ENCODE measurements at places on chromosomes 7 and 10.

GRCh38 chr10:96973809-96974747, 142.0 kb downstream of the LCOR start:
- peak; percentile 56 for DNase-seq

GRCh38 chr7:20831956-20832355, 45.3 kb upstream of the SP8 start:
- DNase-seq, result no peak

- no peak for DNase-seq
Observed at GRCh38 chr10:97921581-97922021, 72.0 kb downstream of the GOLGA7B start.

- DNase-seq, result no peak
Observed at GRCh38 chr7:132592231-132592920, 16.1 kb upstream of the PLXNA4 start.

- DNase-seq, result no peak
Observed at GRCh38 chr10:64067009-64067606, 545.9 kb downstream of the REEP3 start.

DNA sequence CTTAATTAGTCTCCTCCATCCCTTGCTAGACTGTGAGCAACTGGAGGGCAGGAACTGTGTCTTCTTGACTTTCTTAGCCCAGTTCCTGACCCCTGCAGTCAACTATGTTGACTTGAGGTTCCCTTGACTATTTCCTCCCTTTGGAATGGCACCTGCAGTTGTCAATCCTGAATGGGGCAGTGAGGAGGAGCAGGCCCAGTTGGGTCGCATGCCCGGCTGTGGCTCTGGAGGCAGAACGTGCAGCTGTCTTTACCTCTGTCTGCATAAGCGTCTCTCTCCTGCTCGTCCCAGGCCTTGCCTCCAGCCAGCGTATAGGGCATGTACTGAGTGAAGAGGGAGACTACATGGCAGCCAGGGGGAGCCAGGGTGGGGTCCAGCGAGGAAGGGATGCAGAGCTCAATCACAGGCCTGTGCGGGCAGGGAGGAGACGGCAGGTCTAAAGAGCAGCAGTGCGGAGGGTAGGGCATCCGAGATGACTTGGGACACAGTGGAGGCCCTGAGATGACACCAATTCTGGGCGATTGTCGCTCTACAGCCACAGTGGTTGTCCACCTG, 26.8 kb downstream of the PYROXD2 start:
- no peak for DNase-seq

DNA sequence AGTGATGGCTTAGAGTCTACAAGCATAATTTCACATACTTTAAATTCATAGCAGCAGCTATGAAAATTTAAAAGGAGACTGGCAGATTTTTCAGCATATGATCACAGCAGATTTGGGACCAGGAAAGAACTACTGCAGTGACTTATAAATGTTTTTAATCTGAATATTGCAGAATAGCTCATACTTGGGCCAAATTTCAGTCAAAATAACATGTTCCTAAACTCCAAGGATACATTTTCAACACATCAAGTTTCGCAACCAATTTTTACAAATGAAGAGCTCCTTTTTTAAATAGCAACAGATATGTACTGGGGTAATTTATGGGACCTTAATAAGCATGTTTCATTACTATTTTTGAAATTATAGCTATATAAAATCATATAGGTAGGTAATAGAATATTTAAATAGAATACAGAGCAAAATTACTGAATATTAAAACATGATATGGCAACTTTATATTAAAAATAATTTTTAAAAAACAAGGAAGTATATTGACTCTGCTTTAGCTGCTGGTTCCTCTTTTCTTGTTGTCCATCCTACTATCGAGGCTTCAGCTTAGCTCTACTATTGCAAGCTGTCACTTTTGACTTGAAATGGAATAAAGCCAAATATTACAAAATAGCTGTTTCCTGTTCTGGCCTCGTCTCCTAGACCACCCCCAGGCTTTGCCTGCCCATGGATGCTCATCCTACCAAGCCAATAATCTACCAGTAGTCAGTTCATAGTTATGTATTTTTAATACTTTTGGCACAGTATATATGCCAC, 123.1 kb downstream of the NRBF2 start:
- no peak for DNase-seq

DNA sequence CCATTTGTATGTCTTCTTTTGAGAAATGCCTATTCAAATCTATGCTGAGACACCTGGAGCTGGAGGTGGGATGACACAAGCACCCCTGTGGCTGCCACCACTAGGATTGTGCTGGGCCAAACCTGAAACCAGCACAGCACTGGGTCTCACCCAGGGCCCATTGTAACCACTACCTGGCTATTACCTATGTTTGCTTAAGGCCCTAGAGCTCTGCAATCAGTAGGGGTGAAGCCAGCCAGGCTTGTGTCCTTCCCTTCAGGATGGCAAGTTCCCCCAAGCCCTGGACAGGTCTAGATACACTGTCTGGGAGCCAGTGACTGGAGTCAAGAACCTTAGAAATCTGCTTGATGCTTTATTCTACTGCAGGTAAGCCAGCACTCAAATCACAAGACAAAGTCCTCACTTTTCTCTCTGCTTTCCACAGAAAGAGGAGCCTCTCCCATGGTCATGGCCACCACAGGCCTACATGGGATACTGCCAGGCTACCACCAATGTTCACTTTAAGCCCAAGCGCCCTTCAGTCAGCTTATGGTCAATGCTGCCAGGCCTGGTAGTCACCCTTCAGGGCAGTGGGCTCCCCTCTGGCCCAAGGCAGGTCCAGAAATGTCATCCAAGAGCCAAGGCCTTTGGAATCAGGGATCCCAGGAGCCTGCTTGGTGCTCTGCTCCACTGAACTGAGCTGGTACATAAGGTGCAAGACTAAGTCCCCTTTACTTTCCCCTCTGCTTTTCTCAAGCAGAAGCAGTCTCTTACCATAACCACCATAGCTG, 105.3 kb downstream of the BMS1 start:
- no peak for DNase-seq

GRCh38 chr10:120598386-120598785, 141.4 kb downstream of the PLPP4 start:
- no peak for DNase-seq

GRCh38 chr7:43303740-43304241, 191.3 kb downstream of the HECW1 start:
- DNase-seq, result no peak

- DNase-seq, result no peak
Observed at GRCh38 chr7:13986208-13986607, 3.3 kb downstream of the ETV1 start.

DNA sequence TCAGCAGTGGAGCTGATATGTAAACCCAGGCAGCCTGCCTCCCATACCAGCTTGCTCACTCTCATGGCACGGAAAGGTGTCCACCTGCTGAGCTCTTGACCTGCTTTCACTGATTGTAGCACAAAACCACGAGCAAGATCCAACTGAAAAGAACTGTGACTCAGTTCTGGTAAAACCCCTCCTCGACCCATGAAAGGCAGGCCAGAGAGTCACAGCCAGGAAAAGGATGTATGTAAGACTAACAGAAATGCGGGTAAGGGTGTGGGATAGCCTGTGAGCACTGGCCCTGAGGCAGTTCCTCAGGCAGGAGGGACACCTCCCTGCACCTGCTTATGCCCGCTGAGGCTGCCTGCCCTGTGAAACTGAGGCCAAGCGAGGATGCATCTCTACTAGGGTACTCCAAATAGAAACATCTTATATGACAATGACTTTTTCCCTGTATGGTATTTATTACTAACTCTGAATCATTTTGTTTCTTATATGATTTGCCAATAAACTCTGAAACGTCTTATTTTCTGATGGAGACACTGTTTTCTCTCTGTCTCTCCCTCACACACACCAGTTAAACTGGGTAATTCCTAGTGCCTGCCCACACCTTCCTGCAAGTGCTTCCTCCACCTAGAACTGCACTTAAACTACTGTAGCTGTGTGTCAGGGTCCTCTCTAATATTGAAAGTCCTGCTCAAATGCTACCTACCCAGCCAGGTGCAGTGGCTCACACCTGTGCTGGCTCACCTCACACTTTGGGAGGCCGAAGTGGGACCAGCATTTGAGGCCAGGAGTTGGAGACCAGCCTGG, 73.3 kb upstream of the GHITM start:
- no peak for DNase-seq

- no peak for DNase-seq
Observed at GRCh38 chr7:132972745-132973144, 109.1 kb downstream of the CHCHD3 start.

- DNase-seq, result peak; percentile 6
Observed at GRCh38 chr10:106175760-106176377, 988.6 kb downstream of the SORCS1 start.

DNA sequence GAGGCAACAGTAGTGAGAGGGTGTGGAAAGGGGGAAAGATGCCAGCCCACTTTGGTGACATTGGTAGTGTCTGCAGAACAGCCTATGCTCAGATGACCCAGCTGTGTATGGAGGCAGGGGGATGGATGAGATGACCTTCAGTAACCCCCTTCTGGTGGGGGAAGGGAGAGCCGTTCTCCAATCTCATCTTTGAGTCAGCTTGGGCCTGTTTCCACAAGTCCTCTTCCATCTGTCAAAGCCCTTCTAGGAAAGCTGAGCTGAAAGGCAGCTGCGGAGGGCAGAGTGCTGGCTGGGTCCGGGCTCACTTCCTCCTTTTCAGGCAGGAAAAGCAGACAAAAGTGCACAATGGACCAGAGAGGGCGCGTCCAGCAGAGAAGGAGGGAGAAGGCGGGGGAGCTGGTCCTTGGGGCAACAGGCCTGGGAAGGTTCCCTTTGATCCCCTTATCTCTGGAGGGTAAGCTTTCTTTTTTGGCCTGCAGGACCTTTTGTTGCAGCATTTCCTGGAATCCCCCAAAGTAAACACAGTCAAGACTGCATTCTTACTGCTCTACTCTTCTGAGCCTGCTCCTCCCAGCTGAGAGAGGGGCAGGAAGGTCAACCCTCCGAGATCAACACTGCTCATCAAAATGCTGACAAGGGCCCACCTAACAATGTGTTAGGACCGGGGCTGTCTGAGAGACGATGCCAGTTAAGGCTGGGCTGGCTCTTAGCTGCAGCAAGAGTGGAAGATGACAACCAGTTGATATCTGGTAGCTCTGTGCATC, 1.2 kb upstream of the LRMDA start:
- DNase-seq, result no peak

DNA sequence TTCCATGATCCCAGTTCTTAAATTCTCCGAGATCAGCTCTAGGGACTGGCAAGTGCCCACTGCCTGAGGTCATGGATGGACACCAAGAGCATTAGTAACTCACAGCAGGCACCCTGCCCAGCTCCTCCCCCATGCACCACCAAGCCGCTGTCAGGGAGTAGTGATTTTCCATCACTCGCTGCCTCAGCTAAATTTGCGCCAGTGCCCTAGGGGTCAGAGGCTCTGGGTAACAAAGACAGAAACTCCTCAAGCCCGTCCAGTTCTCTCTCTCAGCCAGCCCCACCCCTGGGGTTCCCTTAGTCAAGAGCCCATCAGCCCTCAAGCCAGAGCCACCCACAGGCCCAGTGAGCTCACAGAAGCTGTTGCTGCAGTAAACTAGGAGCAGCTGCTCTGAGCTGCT, 30.0 kb downstream of the PAX2 start:
- DNase-seq, result no peak

DNA sequence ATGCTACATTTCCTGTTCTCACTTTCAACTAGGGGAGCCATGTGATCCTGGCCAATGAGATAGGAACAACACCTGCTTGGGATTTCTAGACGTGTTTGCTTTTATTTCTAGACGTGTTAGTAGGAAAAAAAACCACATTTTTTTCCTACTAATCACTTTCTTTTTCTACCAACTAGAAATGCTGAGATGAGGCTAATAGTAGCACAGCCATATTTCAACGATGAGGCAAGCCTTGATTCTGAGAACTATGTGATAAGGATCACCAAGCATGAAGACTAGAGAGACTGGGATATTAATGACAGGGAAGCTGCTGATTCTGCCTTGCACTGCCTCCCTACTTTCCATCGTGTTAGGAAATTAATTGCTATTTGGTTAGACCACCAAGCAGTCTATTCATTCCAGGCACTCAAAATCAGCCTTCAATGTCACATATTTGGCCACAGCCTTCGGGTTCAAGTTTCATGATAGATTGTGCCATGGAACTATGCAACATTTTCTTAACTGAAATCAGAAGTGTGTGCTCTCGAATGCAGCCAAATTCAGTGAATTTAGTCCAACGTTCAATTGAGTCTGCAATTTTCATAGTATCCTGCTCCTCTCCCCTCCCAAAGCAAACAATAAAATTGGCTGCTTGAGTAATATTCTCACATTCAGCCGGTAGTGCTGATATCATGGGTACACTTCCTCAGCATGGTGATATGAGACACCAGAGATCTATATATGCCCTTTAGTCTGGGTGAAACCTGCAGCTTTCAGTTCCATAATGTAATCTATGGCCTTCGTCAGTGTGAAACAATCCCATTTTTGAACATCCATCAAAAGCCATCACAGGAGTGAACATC, 98.1 kb downstream of the GPR37 start:
- DNase-seq, result no peak

All from forelimb muscle (tissue), 1 donor.